ENCODE measurements at places on chromosomes 2 and 18.
A peak's percentile ranks its signal among the peaks of the same experiment; 100 is the strongest.

- DNase-seq: no peak
These were observed 214.7 kb downstream of the SPP2 start for GRCh38 chr2:234265206-234265605.

- DNase-seq: no peak
These were observed 289.8 kb downstream of the ALPK2 start for GRCh38 chr18:58338961-58339592.

- no peak for DNase-seq
These were observed 74.3 kb upstream of the ST3GAL5 start for GRCh38 chr2:85963068-85963467.

- DNase-seq: peak; percentile 19
These were observed 1.6 kb downstream of the SERPINB8 start for GRCh38 chr18:63971320-63972001.

GRCh38 chr2:191637182-191638078 lies 40.5 kb upstream of the NABP1 start:
- DNase-seq: no peak

DNA sequence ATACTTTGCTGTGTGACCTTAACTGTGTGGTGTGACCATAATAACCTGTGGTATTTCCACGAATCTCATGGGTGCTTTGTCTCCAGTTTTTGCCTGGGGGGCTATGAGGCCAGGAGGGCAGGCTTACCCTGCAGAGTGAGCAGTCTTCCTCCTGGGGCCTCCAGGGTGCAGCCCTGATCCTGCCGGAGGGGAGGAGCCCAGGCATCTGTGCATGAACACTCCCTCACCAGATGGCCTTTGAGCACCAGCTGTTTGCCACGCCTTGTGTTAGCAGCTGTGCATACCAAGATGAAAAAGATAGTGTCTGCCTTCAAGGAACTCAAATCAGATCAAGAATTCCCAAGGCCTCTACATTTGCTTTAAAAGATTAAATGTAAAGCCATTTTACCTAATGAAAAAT lies 75.0 kb upstream of the RBM44 start:
- DNase-seq: no peak

DNA sequence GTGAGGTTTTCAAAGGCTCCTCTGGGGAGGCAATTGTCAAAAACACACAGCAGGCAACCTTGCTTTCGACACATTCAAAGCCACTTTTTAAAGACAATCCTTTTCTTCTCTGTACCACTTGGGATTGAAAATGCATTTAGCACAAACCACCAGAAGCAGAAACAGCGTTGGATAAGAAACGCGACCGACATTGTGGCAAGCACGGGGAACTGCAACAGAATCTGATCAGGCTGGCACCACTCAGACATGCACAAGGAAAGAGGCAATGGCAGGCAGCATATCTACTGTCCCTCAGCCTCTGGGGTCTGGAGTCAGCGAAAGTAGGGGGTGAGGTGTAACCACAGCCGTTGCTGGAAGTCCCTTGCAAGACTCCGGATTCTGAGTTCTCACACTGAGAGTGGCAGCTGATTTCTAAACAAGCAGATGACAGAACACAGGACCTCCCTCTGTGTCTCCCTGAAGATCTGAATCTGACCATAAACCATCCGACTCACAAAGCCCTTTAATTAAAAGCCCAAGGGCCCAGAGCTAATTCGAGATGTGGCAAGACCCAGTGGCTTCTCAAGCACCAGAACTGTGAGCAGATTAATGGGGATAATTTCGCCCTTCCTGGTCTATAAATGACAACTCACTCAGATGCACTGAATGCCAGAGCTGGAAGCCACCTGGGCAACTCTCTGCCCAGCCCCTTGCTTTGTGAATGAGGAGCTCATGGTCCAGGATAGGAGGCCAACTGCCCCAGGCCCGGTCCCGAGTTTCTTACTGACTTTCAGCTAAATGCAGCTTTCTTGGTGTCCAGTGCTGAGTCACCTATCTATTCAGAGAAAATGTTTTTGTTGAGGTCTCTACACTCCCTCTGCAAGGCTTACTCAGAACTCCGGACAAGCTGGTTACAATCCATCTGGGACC lies 29.6 kb downstream of the CYRIA start:
- DNase-seq: no peak

- DNase-seq: no peak
These were observed 127.1 kb downstream of the DOCK10 start for GRCh38 chr2:224915136-224915535.

DNA sequence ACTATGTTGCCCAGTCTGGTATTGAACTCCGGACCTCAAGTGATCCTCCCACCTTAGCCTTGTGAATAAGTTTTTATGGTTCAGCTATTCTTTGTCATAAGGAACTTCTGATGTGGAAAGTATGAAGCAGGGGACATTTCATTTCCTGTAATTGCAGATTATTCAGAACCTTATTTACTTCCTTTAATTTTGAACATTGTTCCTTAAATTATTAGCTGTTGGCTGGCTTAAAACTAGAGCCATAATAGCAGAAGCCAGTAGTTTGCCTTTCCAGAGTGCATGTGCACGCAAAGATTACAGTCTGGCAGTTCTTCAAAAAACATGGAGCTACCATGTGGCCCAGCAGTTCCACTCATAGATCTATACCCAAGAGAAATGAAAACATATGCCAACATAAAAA lies 53.1 kb downstream of the PMS1 start:
- no peak for DNase-seq

Data from C1 segment of cervical spinal cord (tissue), 14 donors.